ENCODE measurements at places on chromosomes 5 and 9.

GRCh38 chr5:118578093-118578492 lies 410.3 kb downstream of the DTWD2 start:
- no peak for DNase-seq

DNA sequence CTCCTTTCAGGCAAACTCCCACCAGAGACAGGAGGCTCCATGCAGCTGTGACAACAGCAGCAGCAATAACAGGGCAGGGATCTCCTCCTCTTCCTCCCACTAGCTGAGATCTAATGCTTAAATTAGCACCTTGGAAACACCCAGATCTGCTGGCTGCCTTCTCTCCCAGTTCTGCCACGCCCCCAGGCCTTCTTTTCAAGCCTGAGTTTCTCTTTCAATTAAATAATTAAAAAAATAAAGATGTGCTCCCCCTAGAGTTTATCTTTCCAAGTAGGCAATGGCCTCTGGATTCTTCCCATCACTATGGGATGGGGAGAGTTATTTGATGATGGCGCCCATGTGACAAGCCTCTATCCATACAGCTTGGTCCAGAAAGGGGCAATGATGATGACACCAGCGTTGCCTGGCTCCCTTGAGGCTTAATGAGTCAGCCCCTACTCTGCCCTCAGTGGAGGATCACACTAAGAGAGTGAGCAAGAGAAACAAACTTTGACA lies 3.8 kb downstream of the FAM219A start:
- no peak for DNase-seq

DNA sequence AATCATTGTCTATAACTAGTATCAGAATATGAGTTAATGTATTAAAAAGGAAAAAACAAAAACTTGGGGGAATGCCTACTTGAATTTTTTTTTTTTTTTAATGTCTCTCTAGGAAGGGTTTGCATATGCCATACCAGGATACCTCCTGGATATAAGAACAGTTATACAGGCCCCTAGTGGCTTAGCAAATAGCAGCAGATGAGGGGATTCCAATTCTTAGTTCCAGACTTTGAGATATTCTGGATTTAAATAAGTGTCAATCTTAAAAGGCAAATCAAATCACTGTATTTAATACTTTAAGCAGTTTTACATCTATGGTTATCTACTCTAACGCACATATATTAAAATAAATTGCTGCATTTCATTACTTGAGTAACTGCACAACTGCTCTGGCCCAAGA lies 1055.5 kb upstream of the DMAC1 start:
- no peak for DNase-seq

DNA sequence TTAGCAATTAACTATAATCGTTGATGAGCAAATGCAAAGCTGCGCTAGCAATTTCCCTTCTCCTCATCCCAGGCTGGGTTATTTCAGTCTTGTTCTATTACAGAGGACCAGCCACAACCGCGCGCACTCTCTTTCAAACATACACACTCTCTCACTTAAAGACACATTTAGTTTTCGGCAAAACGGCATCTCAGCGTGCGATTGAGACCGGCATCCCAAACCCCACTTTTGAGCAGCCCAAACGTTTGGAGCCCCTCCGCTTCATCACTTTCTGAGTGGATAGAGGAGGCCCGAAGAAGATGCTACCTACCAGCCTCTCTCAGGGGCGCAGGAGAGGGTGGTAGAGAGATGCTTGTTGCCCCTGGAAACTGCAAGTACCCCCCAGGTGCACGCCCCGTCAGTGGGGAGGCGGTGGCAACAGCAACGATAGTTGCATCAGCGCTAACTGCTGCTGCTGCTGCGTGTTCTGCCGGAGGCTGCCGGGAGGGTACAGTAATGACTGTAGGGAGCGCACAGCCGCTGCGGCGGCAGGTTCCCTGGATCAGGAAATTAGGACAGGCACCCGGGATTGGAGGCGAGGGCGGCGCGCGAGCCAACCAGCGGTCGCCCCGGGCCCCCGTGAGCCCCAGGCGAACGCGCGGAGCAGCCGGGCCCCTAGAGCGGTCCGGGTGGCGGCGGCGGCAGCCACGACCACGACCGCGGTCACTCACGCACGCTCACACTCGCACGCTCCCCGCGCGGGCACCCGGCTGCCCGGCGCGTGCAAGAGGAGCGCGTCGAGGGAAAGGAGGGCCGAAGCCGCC lies 467 bp upstream of the VLDLR start:
- peak; percentile 46 for DNase-seq

DNA sequence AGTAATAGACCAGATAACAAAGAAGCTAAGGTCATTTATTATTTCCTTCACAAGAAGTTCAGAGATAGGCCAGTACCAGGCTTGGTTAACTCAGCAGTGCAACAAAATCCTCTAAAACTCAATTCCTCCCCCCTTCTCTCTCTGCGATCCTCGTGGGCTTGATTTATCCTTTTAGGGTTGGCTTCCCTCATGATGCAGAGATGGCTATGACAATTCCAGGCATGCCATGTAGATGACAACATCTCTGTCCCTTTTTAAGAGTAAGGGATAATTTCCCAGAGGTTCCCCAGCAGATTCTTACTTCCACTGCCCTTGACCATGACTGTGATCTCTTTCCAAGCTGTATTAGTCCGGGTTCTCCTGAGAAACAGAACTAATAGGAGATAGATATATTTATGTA lies 28.7 kb upstream of the DAP start:
- no peak for DNase-seq

DNA sequence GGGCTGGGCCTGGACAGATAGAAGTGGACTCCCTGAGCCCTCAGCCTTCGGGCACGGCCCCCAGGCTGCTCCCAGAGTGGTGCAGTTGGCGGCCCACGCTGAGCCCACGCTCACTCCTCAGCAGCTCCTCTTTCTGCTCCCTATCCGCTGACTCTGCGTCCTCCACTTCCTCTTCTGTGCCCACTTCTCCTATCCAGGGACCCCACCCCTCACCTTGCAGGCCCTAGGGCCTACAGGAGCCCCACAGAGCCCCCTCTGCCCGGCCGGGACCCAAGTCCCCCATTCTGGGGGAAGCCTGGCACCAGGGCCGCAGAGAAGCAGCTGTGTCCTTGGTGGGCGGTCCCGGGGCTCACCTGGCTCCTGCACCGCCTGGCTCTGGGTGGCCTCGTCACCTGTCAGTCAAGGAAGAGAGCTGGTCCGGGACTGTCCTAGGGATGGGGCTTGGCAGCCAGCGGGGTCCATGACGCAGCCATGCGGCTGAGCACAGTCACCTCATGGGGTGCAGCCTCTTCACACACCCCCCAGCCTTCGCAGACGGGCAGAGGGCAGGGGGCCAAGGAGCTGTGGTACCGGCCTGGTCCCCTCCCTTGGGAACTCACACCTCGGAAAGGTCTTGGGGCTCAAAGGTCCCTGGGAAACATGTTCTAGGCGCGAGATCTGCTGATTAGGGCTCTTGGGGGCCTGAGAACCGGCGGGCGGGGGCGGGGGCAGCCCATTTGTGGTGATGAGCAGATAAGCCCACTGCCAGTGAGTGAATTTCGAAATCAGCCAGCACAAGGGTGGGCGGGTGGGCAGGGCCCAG lies 5.4 kb upstream of the NRARP start:
- DNase-seq, result peak; percentile 43

DNA sequence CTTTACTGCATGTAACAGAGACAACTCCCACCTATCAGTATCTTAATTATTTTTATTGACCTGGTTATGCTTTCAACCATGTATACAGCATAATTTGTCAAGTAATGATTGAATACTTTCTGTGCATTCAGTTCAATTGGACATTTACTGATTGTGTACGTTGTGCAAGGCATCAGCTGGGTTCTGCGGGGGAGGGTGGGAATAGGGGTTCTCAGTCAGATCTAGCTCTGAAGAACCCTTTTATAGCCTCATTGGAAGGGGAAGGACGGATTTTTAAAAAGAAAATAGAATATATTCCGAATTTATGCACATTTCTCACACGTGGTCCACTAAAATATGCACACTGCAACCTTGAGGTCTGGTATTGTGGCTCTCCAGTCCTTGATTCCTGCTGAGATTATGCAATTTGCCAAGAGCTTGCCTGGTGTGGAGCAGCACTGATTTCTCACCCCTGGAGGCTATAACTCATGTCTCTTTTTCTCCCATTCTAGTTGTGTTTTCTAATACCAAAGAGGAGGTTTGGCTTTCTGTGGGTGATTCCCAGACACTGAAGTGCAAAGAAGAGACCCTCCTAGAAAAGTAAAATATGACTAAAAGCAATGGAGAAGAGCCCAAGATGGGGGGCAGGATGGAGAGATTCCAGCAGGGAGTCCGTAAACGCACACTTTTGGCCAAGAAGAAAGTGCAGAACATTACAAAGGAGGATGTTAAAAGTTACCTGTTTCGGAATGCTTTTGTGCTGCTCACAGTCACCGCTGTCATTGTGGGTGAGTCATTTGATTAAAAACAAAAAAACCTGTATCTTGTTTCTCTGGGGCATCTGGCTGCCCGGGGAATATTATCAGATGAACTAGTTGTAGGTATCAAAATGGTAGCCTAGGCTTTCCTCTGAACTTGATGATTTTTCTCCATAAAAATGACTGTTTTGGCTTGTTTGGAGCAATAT lies 1.7 kb downstream of the SLC1A3 start:
- DNase-seq, result no peak

- no peak for DNase-seq
Measured at GRCh38 chr5:26625099-26625498, 413.3 kb downstream of the CDH9 start.

GRCh38 chr5:16842896-16843295 lies 93.2 kb downstream of the MYO10 start:
- no peak for DNase-seq

DNA sequence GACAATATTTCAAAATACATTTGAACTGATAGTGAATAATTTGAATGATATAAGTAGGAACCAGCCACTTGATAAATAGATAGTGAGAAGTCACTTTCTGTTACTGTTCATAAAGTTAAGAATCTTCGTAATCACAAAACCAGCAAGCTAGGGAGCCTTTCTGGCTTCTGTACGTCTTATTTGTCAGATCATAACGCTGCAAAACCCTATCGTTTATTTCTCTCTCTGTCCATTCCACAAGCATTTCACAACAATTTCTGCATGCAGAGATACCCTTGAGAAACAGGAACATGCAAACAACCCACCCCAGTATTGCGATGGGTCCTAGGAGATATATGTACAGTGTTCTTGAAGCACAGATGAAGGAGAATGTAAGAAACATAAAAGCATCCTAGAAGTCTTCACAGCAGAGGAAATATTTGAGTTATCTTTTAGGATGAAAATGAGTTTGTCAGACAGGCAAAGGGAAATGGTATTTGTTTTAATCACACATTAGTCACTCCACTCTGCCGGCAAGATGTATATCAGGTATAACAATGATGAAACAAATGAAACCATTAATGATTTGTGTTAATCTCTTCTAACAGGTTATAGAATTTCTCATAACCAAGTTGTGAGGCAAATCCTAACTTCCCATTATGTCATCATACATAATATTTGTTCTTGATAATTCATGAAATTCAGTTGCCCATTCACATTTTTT lies 668.7 kb upstream of the FTMT start:
- DNase-seq, result no peak

DNA sequence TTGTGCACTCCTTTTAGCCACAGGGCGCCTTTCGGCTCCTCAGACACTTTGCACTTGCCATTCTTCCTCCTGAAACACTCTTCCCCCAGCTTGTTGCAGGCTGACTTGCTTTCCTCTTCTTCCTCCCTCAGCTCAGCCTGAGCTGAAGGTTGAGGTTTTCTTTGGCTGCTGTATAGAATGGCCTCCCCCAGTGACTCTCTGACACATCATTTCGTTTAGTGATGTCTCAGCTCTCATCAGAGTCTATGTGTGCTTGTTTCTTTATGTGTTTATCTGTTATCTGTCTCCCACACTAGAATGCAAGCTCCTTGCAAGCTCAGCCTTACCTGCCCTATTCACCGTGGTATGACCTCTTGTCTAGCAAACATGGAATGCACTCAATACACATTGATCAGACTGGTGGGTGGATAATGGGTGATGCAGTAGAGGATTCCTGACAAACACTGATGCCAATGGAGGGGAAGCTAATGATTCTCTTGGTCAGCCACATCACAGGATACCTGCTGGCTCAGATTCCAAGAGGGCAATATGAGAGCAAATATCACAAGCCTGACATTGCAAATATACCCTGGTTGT lies 112.9 kb upstream of the STC2 start:
- DNase-seq, result no peak

GRCh38 chr5:140408750-140409241 lies 7.2 kb downstream of the ANKHD1 start:
- no peak for DNase-seq

DNA sequence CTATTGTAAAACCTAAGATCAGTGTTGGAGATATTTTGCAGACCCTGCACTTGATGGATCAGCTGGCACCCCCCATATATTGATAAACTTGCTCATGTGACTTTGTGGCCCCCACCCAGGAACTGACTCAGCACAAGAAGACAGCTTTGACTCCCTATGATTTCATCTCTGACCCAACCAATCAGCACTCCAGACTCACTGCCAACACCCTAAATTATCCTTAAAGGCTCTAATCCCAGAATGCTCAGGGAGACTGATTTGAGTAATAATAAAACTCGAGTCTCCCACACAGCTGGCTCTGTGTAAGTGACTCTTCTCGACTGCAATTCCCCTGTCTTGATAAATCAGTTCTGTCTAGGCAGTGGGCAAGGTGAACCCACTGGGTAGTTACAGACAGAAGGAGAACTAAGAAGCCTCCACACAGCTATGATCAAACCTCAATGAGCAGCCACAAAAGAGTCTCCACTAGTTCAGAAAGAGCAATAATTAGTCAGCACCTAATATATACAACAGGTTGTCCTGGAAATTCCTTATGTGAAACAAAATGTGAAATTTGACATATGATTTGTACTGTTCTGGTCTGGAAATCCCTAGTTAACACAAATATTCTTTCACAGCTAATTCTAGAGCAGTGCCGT lies 52.2 kb downstream of the ACTL7B start:
- peak; percentile 6 for DNase-seq

DNA sequence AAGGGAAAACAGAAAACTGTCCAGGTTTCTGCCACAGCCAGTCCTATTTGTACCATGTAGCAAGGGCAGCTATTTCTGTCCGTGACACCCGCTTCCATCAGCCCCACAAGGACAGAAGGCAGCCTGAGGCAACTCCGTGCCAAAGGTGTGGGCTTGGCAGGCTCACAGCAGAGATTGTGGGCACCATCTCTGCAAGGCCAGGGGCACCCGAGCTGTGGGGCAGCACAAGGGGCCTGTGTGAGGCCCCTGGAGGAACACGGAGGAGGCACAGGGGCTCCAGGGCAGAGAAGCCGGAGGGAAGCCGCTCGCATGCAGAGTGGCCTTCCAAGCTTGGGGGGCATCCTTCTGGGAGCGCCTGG lies 43.5 kb downstream of the COL23A1 start:
- DNase-seq, result no peak

- no peak for DNase-seq
Measured at GRCh38 chr9:99778308-99778707, 43.4 kb upstream of the NR4A3 start.

All from erythroblast (primary cell).